B cell (primary cell): ENCODE measurements at places on chromosomes 2 and 18. TPM values are rescaled to one million over a fixed set of nuclear protein-coding genes. Genes with fewer than 3 reads are reported as not detected.

ARHGEF4 gene
- total RNA-seq = 1.7 and 2.1 TPM in 2 replicates

HOXD12 gene
- not detected in 2 replicates for total RNA-seq

EHBP1 gene
- 34.7 and 36.3 TPM in 2 replicates for total RNA-seq

AGAP1 gene
- total RNA-seq = not detected in 2 replicates

DNA sequence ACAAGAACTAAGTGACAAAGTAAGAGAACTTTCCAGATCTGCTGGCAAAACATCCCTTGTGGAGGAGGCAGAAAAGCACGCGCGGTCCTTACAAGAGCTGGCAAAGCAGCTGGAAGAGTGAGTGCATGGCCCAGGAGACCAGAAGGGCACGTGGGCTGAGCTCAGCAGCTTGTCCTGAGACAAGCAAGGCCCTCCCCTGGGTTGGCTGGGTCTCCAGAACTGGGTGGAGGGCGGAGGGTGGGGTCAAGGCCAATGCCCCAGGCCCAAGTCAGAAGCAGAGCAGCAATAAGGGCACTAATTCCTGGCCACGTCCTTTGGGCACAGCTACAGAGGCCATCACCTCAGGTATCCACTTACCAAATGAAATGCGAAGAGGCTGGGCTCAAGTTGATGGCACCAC lies 110.6 kb upstream of the TTC39C start:
- H3K4me3 ChIP-seq = no peak overlapping the region
- H3K27ac ChIP-seq = no peak overlapping the region
- no peaks in the 10 kb centered on the region for H3K36me3 ChIP-seq

- H3K4me3 ChIP-seq = no peak within 1 kb of the TSS
- H3K27me3 ChIP-seq = peaks cover 38% of the 10 kb centered on the region
- DNase-seq = peak; percentile 40
- H3K4me1 ChIP-seq = peaks cover 23% of the 10 kb centered on the region
- H3K27ac ChIP-seq = no peak within 1 kb of the TSS
- H3K36me3 ChIP-seq = no peaks in the 10 kb centered on the region
These were observed at the start of gene ATP8B1 for GRCh38 chr18:57803103-57803969. TSS of gene ATP8B1 (minus strand) at chr18:57803315. CDS start at chr18:57731807, 71,508 bp downstream.

DNA sequence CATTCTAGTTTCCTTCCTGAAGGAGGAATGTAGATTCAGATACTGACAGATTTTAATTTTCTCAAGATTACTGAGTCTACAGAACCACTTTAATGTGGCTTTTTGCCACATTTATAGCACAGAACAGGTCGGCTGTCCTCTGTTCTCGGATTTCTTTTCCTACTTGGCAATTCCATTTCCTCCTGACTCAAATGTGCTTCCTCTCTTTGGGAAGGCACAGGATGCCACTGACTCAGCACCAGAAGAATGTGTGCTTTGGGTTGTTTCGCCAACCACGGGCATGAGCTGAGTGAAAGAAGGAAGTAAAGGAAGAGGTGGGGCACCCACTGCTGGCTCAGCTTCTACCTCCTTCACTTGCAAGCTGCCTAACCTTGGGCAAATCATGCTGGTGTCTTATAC lies 970.6 kb upstream of the ACVR2A start:
- no peaks in the 10 kb centered on the region for H3K4me1 ChIP-seq
- H3K36me3 ChIP-seq = no peaks in the 10 kb centered on the region
- H3K4me3 ChIP-seq = no peak overlapping the region
- DNase-seq = no peak

- H3K36me3 ChIP-seq = no peaks in the 10 kb centered on the region
- H3K27me3 ChIP-seq = no peaks in the 10 kb centered on the region
- H3K4me3 ChIP-seq = no peak overlapping the region
- no peak for DNase-seq
- H3K4me1 ChIP-seq = no peaks in the 10 kb centered on the region
These were observed 113.4 kb downstream of the CAPN13 start for GRCh38 chr2:30693821-30694281.
